ENCODE measurements at places on chromosomes 2 and 18.
A peak's percentile ranks its signal among the peaks of the same experiment; 100 is the strongest.

DNA sequence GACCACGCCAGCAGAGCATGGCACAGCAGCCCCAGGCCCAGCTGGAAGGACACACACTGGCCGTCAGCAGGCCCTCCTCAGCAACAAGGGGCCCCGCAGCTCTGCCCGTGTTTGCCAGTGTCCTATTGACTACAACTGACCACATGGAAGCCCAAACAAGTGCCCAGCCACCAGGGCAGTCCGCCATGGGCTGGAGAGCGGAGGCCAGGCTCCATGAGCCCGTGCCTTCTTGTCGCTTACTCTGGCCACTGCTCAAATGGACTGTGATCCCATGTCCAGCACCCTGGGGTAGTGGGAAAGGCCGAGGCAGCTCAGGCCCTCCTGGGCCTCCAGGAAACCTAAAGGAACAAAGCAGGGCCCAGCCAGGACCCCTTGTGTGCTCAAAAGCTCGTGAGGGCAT, 53.9 kb upstream of the TAF1B start:
- no peak for DNase-seq

GRCh38 chr2:161766334-161766733, 142.1 kb downstream of the SLC4A10 start:
- DNase-seq = no peak

- DNase-seq = no peak
Observed at GRCh38 chr2:42841344-42841743, 49.0 kb upstream of the HAAO start.

DNA sequence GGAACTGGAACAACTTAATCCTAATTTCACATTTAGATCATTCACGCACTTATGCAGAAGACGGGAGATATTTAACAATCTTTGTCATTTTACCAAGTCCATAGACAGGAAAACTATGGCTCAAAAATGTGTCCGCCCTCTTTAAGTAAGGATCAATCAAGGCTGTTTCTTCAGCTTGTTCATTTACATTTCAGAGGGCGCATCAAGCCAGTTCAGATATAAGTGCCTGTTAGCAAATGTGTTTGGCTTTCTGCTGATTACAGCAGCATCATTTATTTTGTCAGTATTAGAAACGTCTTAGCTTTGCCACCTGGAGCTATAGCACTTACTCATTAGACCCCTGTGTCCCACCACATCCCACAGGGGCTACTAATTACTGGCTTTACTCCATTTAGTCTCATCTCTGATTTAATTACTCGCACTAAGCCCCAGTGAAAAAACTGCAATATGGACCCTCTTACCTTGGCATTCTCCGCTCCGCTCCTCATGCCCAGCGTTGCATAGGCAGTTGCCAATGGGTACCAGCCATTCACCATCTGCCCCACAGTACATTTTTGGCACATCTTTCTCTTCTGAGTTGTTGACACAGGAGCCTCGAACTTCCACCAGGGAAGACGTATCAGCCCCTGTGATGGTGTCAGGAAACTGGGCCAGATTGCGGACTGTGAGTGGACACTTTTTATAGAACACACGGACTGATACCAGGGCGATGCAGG, 8.7 kb downstream of the EPHA4 start:
- DNase-seq = no peak

DNA sequence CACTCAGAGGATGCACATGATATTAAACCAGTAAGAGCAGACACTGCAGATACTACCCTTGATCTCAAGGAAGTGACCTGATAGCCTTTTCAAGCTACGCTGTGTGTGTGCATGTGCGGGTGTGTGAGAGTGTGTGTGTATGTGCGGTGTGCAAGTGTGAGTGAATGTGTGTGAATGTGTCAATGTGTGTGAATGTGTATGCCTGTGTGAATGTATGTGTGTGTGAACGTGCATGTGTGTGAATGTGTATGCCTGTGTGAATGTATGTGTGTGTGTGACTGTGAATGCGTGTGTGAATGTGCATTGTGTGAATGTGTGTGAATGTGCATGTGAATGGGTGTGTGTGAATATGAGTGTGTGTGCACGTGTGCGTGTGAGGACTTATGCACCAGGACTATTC, 53.8 kb downstream of the KCNG2 start:
- no peak for DNase-seq

DNA sequence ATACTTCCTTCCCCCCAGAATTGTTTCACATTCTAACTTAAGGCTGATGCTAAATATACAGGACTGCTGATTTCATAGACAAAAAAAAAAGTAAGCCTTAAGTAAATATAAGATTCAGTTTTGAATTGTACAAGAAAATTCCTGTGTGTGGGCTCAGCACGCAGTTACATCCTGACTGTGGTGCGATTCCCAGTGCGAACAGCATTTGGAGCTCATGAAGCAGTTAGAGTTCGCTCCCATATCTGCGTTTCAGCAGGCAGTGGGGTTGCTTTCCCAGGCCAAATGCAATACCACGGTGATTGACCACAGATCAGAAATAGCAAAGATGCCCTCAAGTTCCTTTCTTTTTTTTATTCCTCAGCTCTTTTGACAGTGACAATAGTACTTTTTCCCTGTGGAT, 75.6 kb downstream of the SATB2 start:
- DNase-seq = no peak

DNA sequence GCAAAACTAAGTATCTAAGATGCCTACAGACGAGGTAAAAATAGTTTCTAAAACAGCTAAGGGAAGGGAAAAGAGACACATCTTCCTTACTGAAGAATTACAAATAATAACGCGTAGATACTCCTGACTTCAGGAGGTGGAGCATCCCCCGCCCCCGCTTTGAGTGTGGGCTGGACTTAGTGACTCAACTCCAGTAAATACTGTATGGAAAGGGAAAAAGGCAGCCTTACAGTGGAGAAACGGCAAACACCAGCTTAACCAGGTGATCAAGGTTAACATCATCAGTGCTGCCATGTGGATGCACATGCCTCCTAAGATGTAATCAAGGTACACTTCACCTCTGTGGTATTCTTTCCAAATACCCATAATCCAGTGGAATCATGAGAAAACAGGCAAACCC, 47.9 kb downstream of the HADHB start:
- no peak for DNase-seq

GRCh38 chr2:96873651-96874096, 3.8 kb upstream of the SEMA4C start:
- no peak for DNase-seq

- DNase-seq = no peak
Observed at GRCh38 chr2:142803158-142803557, 74.3 kb upstream of the KYNU start.

DNA sequence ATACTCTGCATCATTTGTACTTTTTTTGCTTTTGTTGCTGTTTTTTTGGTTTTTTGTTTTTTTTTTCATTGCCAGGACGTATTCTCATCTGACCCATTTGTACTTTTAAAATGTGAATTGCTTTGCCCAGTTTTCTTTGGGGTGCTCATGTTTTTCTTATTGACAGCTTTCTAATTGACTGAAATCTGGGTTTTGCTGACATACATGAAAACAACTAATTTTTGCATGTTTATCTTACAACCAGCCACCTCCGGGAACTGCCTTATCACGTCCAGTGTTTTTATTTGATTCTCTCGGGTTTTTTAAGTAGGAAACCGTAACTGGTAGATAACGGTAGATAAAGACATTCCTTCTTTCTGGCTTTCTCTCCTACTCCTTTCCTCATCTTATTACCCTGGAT, 38.6 kb downstream of the SNORC start:
- DNase-seq = no peak

GRCh38 chr2:45067859-45068570, 58.8 kb upstream of the SIX2 start:
- no peak for DNase-seq

DNA sequence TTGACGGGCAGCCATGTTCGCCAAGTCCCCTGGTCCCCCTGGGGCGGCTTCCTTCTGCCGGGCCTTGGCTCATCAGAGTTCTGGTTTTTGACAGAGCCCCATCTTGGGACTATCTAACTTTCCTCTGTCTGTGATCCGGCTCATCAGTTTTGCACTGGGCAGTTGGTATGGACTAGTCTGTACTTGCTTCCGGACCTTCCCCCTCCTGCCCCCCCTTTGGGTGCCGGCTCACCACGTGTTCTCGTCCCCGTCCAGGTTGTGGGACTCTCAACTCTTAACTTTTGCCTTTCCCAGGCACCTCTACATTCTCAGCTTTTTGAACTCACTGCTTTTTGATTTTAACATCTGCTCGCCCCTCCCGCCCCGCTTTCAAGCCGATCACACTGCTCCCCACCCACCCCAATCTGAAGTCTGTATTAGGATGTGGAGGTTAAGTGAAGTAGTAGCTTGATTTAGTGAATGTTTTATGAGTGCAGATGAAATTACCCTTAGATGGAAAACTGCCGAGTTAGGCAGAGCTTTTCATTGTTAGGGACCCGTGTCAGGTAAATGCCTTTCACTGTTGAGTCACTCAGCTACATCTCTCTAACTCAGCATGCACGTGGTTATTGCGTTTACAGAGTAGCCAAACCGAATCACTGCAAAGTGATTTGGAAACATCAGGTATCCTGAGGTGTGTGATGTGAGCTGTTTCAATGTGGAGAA, 874 bp downstream of the WDR43 start:
- DNase-seq = peak; percentile 49

DNA sequence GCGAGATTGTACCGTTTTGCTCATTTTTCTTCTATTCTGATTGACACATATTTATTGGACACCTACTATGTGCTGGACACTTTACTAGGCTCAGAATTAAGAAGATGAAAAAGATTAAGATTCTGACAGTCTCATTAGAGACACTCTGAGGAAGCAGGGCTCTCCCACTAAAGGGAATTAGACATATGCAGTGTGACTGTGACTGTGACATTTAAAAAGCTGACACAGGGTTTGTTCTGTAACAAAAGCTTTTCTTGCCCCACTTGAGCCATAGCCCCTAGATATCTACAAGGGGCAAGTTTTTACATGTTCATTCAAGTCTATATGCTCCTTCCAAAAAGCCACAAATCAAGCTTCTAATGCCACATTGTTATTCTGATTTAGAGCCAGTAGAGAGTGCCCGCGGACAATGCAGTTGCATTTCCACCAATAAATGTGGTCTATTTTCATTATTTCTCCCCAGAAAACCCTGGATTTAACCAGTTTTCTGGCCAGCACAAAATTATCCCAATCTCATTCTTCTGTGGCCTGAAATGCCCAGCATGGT, 9.8 kb downstream of the ARHGAP25 start:
- no peak for DNase-seq

DNA sequence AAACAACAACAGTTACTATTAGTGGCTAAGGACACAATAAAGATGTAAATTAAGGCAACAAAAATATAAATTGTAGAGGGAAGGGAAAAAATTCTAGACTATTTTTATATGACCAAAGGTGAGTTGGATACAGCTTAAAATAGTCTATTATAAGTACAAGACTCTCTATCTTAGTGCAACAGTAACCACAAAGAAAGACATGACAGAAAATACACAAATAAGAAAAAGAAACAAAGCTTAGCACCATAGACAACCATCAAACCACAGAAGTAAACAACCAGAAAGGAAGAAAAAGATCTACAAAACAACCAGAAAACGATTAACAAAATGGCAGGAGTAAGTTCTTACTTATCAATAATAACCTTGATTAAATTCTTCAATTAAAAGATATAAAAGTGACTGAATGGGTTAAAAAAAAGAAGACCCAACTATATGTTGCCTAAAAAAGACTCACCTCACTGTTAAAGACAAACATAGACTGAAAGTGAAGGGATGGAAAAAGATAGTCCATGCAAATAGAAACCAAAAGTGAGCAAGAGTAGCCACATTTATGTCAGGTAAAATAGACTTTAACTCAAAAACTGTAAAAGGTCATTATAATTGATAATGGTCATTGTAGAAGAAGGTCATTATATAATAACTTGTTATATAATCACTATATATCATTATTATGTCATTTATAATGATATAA, 62.5 kb downstream of the USP40 start:
- no peak for DNase-seq

GRCh38 chr2:166234112-166234846, 106.5 kb upstream of the SCN1A start:
- DNase-seq = no peak

DNA sequence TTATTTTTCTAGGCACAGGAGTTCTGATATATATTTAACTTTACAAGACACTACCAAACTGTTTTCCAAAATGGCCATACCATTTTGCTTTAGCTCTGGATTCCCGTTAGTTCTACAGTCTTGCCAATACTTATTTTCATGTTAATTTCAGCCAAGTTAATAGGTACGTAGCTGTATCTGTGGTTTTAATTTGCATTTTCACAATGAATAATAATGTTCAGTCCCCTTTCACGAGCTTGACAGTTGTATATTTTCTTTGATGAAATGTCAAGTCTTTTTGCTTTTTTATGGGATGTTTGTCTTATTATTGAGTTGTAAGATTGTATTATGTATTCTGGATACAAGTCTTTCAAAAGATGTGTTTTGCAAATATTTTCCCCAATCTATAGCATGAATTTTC, 50.6 kb upstream of the GALNT5 start:
- no peak for DNase-seq

DNA sequence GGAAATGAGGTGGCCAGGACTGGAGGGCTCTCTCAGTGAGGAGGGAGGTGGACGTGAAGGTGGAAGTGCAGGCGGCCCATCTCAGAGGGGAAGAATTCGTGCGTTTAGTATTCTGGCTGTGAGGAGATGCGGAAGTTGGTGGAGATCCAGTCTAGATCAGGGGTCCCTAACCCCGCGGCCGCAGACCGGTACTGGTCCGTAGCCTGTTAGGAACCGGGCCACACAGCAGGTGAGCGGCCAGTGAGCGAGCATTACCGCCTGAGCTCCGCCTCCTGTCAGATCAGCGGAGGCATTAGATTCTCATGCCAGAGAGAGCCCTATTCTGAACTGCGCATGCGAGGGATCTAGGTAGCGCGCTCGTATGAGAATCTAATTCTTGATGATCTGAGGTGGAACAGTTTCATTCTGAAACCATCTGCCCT, 1.6 kb upstream of the FHOD3 start:
- DNase-seq = no peak

GRCh38 chr18:58562999-58563667, 65.8 kb downstream of the ALPK2 start:
- no peak for DNase-seq

DNA sequence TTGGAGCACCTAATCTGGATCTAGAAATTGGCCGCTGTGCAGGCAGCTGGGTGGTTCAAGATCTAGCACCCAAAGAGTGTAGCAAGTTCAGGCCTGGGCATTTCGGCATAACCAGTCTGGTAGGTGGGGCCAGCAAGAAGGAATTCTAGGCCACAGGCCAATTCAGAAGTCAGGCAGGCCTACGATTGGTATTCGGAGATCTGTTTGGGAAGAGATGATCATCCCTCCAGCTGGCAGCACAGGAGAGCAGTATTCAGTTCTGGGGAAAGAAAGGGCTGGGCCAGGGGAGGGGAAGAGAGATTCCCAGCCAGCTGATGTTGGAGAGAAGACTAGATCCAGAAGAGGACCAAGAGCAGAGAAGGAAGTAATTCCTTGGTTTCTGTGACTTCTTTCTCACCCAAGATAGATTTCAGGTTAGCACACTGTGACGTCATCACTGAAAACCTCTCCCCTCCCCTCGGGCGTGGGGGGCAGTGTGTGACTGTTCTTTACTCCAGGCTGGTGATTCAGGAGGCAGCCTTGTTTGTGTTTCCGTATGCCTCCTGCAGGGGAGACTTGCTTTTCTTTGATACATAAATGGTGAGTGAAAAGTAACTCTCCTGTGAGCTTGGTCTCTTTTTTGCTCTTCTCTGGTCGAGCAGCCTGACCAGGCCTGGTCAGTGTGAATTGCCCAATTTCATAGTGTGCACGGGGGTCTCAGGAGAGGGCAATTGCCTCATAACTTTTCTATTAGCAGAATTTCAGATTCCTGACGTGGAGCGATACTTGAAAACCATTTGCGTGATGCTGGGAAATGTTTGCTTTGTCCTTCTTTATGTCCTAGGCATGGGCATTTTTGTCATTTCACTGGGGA, 61.1 kb downstream of the MEIS1 start:
- DNase-seq = no peak

GRCh38 chr18:70330887-70331286, 42.0 kb downstream of the SOCS6 start:
- no peak for DNase-seq
